ENCODE measurements at places on chromosomes 6 and 20.

GRCh38 chr6:157269261-157269794, 54.0 kb downstream of the TMEM242 start:
- DNase-seq, result no peak

- DNase-seq, result no peak
Observed at GRCh38 chr6:33850296-33850695, 46.5 kb upstream of the MLN start.

GRCh38 chr6:167987396-167988153, 9.9 kb upstream of the KIF25 start:
- DNase-seq, result no peak

DNA sequence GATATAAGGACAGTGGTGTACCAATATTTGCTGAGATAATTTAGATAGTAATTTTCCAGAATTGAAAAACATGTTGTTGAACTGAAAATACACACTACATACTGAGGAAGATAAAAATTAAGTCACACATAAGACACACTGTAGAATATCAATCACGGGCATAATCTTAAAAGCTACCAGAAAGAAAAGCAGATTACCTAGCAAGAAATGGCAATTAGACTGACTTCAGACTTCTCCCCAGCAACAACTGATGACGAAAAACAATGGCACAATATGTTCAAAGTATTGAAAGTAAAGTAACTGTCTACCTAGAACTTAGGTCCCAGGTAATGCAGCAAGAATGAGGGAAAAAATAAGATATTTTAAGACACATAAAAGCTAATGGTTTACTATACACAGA, 46.5 kb downstream of the NOL7 start:
- no peak for DNase-seq

GRCh38 chr6:39402239-39402751, 79.8 kb upstream of the KCNK16 start:
- no peak for DNase-seq

DNA sequence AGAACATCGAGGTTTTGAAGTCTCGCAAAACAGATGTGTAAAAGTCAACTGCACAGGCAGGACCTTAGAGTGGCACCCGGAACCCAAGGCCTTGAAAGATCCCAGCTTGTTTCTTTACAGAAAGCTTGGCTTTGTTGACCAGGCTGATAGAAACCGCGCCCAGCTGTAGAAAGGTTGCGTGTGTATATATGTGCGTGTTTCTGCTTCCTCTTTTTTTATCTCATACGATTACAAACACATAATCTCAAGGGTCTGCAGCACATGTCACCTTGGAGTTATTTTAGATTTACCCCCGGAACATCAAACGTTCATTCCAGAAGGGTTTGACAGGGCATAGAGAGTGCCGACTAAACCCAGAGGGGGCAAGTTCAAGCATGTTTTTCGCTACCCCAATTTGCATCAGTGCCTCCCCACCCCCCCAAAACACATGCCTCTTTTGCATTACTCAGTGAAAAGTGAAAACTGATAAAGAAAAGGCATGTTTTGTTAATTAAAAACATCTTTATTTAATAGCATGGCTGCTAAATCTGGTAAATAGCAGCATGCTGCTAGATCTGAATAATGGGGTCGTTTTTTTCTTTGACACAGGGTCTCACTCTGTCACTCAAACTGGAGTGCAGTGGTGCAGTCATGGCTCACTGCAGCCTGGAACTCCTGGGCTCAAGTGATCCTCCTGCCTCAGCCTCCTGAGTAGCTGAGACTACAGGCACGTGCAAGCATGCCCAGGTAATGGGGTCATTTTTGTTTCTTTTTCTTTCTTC, 33.2 kb upstream of the NCOA3 start:
- no peak for DNase-seq

Measured in KG1 (cell line).